ENCODE measurements at places on chromosomes 6 and 20. TPM values are rescaled to one million over a fixed set of nuclear protein-coding genes. Genes with fewer than 3 reads are reported as not detected.

NOX3 gene
- not detected for total RNA-seq

ZNF165 gene
- total RNA-seq = 0.26 TPM

TRAPPC3L gene
- 0.19 TPM for total RNA-seq

PNLDC1 gene
- total RNA-seq = not detected

DNA sequence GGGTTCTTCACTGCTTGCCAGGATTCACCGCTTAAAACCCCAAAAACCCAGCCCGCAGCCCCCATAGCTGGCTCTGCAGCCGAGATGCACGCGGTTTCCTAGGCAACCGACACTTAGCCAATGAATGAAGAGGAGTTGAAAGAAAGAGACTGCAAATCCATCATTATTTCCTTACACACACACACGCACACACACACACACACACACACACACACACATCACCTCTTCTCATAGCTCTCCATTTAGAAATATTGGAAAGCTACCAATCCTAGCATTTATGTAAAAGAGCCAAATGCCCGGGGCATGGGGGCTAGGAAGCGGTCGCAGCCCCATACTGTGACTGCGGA lies 3.4 kb upstream of the TUBB2B start:
- DNase-seq = no peak

GRCh38 chr6:38730140-38730862 lies 15.2 kb downstream of the DNAH8 start:
- DNase-seq = no peak

DNA sequence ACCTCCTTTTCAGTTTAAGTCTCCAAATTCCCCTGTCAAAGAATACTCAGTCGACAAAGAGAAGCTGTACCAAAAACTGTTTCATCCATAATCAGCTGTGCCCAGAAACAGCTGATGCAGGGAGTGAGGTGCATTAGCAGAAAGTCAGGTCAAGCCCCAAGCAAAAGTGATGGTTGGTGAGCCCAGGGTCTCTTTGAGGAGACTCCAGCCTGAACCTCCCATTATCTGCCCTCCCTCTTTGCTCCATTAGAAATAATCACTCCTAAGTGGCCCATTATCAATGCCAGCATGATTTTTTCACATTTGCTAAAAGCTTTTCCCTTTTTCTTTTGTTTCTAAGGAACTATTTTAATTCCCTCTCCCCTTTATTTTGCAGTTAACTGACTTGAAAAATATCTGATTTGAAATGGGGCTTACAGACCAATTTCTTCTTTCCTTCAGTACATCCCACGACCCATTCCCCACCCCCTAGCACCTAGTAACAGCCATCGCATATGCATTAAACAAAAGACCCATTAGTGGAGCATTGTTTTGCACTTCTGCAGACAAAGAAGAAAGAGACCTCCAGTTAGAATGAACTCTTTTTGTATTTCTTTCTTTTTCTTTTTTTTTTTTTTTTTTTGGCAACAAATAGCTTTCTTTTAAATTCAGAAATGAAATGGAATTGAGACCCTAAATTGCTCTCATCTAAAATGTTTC lies 257.0 kb downstream of the GRIK2 start:
- DNase-seq = no peak

- DNase-seq = no peak
Observed at GRCh38 chr6:162951164-162951743, 223.5 kb downstream of the PACRG start.

DNA sequence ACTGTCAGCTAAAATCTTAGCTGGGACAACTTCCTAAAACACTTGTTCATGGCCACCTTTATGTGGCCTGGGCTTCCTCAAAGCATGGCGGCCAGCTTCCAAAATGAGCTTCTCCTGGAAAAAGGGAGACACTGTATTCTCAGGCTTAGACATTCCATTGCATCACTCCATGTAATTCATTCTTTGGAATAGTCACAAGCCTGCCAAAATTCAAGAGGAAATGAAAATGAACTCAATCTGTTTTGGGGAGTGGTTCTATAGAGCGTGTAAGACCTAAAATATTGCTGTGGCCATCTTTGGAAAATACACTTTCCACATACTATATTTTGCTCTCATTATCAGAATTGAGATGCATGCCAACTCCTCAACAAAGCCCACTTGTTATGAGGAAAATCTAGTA lies 687.0 kb downstream of the KIF16B start:
- no peak for DNase-seq

DNA sequence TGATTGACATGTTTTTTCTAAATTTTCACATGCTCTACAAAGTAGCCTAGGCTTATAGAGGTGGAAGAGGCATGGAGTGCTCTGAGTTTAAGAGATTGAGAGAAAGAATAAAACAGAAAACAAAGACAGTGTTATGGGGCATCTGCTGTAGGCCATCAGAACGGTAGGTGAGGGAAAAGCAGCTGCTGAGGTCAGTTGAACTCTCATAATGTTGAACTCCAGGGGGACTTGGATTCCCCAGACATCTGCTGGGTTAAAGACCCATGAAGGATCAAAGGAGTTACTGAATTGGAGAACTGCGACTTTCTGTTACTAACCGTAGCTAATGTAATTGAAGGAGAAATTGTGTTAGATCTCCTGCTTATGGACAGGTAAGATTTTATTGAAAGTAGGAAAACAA lies 333.9 kb downstream of the TFAP2B start:
- no peak for DNase-seq

GRCh38 chr20:35171753-35172433 lies at the start of gene PROCR:
PROCR (plus strand) TSS chr20:35172072; CDS start chr20:35172155, 83 bp downstream.
- DNase-seq = peak; percentile 75
